ENCODE measurements at places on chromosomes 1 and 21.

DNA sequence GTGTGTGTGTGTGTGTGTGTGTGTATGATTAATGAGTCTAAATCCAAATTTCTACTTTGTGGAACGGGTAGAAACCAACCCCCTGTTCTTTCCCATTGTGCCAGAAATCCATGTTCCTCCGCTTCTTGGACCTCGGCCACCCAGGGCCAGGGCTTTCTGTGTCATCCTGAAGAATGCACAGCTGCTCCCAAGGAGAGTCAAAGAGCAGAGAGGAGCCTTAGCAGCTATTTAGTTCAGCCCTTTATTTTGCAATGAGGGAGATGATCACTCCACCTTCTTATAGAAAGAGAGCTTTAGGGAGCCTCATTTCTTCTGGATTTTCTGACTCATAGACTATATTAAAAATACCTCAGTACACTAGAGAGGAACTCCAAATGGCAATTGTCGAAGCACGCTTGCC lies 489.3 kb upstream of the VAMP3 start:
- DNase-seq, result no peak

DNA sequence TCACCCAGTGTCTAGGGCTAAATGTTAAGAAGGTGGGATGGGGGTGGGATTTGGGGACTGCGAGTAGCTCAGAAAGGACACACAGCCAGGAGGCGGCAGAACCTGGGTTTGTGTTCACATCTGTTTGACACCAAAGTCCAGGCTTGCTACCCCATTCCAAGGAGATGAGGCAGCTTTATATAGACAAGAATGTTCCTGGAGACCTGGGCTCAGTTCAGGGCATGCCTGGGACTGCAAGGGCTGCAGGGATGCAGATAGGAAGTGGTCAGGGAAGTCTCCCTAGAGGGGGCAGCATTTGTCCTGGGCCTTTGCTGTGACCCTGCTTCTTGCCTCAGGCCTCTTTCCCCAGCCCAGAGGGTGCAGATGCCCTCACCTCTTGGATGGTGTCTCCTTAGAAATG lies 16.3 kb downstream of the PADI3 start:
- DNase-seq, result no peak

DNA sequence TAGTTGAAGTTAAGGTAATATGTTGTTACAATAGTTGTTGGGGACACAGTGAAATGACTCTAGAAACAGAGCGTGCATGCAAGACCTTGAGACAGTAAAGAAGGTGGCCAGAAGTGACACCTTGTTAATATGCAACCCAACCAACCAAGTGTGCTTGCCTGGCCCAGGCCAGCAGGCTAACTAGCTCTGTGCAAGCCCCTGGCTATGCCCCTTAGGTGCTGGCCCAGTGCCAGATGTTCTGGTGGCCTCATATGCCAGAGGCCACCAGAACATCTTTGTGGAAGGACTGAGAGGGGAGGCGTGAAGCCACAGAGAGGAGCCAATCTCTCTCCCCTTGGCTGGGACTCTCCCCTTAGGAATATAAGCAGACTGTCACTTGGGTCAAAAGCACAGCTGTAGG lies 111.2 kb upstream of the JUN start:
- DNase-seq, result no peak

GRCh38 chr1:26721669-26722355 lies 26.0 kb downstream of the ARID1A start:
- DNase-seq, result no peak

DNA sequence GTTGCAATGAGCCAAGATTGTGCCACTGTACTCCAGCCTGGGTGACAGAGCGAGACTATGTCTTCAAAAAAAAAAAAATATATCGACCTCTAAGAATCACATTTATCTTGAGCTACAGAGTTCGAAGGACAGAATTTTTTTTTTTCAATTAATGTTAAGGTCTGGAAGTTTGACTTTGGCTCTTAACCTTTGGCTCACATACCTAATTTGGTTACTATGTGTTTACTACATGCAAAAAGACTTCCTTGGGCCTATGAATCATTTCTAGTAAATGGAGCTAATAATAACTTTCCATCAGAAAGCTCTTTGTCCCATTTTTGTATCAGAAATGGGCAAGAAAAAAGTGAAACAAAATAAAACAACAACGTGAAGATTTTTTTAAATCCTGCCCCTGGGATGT lies 351.2 kb downstream of the SMYD3 start:
- DNase-seq, result no peak

GRCh38 chr1:17682400-17682799 lies 72.7 kb upstream of the ACTL8 start:
- no peak for DNase-seq

DNA sequence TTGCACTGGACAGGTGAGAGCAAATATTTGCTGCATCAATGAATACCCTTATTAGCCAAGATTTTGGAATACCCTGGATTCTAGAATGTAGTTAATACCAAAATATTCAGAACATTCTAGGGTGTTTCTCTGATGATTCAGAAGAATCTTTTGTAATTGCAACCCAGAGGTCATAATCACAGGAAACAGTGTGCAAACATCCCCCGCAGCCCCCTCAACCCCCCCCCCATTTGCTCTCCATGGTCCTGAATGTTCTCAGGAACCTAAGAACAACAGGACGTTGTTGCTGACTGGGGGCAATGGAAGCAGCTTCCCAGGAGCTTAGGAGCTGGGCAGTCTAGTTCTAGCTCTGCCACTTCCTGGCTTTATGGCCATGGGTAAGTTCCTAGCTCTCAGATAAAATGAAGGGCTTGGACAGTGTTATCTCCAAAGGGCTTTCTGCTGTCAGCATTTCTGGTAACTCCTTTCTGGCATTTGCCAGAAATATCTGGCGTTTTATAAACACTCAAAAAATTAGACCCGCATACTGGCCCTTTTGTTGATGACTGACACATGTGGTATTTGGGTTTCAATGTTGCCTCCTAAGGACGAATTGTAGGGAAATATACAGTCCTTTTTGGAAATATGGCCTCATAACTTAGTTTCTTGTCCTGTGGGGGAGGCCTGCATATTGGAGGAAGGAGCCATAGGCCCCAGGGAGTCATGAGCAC lies 178.6 kb downstream of the RRAGC start:
- no peak for DNase-seq

DNA sequence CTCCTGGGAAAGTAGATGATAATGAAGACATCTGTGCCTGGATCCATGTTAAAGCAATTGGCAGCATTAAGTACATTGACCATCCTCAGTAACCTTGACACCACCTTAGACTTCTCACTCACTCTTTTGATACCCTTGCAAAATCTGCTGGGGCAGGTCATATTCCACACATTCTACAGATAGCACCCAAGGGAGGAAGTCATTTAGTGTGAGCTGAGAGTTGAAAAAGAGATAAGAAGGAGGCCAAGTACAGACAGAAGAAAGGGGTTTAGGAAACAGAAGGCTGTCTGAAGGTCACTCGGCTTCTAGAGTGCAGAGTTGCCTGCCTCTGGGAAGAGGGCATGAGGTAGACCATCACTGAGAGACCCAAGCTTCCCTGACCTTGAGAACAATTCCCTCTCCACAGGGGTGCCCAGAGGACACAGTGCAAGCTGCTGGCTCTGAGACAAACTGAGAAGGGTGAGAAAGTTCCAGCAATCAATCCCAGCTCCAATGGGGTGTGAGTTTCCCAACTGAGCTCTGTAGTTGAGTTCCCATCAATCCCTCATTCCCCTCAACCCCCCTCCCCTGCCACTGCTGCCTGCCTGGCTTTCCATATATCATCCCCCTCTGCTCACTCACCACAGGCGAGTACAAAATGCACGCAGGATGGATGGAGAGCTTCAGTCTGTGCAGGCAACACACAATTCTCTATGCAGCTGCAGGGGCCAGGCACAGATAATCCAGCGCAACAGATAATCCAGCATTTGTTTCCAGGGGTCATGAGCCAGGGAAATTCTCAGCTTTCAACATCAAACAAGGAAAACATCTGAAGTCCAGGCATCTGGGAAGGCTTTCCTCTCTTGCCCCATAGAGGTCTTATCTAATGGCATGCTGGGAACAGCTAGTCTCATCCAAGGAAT lies 7.4 kb upstream of the MOB3C start:
- DNase-seq, result no peak

DNA sequence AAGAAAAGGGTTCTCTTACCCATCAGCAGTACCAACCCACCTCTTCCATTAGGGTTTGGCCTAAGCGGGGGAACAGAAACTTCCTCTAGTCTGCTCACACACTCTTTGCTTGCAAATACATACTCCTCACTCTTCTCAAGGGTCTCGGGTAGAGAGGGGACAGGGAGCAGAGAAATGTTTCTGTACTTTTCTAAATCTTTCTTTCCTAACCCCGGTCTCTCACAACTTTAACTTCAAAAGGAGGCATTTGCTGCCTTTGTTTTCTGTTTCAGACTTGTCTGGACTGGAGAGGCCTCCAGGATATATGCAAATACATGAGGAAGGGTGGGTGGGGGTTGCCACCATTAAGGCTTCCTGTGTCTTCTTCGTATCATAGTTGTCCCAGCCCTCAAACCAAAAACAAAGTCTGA lies 10.5 kb upstream of the LAX1 start:
- no peak for DNase-seq

GRCh38 chr1:111603979-111604378 lies 15.6 kb upstream of the RAP1A start:
- DNase-seq, result no peak

DNA sequence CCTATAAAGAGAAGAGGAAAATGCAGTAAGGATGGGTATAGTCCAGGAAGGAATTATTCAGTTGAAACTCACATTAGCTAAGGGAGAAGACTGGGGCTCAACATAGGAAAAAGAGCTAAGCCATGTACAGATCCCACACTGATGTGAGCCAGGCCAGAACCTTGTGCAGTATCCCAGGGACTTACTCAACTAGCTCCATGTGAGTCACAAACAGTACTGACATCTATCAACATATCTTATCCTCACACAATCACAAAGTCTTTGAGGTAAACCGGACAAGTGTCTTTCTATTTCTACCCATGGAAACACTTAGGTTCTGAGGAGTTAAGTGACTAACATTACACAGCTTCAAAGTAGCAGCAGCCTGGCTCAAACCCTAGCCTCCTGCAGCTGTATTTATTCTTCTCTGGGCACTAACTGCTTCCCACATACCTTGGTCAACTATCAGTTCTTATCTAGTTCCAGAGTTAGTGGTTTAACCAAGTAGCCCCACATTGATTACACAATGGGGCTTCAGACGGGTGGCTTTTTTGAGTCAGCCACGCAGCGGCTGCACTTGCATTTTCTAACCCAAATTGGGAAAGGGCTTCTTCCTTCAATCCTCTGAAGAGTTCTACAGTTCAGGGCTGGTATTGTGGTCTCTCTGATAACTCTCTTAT lies 9.5 kb downstream of the CD5L start:
- DNase-seq, result no peak

DNA sequence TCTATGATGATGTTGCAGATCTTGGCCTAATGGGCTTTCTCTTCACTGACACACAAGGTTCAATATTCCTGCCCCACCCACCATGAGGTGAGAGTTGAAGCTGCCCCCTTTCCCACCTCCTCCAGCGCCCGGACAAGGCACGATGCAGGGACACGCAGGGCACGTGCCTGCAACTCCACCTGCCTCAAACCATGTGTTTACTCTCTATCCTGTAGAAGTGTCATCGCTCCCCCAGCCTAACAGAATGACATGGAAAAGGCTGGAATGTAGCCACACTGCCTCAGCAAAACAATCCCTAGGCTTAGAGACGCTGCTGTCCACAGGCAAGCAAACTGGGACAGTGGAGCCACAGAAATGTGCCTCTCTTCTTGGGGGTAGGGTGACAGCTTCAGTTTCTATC lies 92.9 kb upstream of the SOD1 start:
- no peak for DNase-seq

DNA sequence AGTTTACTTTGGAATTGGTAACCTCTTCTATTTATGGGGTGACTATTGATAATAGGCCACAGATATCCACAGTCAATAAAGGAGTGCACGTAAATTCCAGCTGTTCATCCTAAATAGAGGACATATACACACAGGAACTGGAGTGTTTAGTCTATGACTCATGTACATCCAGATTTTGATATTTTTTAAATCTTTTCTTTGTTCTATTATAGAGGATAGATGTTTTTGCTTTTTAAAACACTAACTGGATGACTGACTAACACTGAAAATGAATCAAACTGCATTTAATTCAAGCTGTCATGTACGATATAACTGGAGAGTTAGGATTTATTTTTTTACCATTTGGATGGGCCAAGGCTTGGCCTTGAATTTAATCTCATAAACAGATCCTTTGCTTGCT lies 45.9 kb downstream of the RGL1 start:
- DNase-seq, result no peak

- DNase-seq, result no peak
These were observed 16.7 kb upstream of the KCNJ15 start for GRCh38 chr21:38240129-38240528.

Data from RWPE2 (cell line).